ENCODE measurements at places on chromosomes 2 and 18.

DNA sequence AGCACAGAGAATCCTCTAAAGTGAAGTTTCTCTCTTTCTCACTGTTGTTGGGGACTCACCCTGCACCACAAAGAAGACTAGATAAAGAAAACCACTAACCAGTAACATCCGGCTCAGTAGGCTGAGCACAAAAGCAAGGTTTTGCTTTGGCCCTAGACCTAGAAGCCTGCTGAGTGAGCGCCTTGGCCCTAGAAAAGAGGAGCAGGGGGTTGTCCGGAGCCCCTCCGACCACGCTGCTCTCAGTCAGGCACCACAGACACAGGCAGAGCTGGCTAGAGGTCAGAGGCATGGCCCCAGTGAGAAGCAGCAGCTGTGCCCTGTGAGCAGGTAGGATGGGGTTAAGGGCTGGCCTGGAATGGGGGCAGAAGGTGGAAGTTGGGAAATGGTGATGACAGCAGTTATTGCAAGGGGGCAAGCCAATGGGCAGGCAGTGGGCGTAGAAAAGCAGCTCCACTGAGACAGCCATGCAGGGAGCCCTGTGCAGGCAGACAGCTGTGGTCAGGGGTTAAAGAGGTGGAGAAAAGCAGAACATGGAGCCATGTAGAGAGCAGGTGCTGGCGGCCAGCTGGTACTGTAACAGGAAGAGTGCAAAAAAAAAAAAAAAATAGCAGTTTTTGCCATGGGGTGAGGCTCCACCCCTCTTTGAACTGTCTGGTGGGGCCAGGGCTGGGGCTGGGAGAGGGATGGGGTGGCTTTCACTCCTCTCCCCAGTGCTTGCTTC is 36.9 kb upstream of the SLC14A1 start:
- no peak for DNase-seq

DNA sequence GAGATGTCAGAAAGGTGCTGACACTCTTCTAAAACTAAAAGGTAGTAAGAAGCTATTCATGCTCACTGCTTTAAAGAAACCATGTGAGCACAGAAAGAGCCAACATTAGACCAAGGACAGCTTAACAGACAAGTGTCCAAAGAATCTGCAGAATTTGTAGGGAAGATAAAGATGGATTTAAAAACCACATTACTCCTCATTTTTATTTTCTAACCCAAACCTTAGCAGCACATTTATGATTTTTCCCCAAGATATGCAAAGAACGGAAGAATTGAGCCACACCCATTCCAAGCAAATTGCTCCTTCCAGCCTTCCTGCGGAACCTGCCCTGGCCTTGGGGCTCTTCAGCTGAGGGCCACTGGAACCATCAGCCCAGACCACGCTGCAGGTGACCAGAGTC is 26.9 kb downstream of the MBP start:
- no peak for DNase-seq

GRCh38 chr2:158723181-158723838 is 71.8 kb upstream of the DAPL1 start:
- no peak for DNase-seq

GRCh38 chr2:195472501-195473234 is 184.4 kb upstream of the SLC39A10 start:
- no peak for DNase-seq

DNA sequence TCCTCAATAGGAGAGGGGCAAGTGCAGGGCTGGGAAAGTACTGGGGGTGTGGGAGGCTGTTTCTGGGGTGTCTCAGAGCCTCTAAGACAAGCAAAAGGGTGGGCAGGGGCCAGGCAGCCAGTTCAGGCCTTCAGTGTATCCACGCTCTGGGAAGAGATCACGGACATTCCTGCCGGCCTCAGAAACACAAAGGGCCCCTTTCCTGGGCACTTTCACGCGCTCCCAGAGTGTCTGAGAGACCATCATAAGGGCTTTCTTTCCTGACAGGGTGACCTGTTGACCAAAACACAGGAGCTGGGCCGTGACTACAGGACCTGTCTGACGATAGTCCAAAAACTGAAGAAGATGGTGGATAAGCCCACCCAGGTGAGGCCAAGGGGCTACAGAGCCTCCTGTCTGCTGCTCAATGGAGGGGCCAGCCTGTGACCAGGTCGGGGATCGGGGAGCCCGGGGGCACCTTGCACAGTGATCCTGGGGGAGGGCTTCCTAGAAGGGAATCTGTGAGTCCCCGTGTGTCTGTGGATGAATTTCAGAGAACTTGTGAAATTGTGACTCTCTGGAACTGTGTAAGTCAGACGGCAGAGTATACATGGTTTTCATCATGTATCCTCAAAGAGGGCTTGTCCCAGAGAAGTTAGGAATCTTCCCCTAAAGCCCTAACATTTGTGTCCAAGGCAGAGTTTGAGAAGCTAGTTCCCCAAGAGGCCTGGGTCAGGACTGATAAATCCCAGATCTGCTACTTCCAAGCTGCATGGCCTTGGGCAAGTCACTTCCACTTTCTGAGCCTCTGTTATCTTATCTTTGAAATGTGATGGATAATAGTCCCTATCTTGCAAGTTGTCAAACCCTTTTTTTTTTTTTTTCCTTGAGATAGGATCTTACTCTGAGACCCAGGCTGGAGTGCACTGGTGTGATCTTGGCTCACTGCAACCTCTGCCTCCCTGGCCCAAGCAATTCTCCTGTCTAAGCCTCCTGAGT is 1.8 kb downstream of the GNLY start:
- no peak for DNase-seq

GRCh38 chr2:170461889-170462288 is 253.2 kb upstream of the SP5 start:
- no peak for DNase-seq

DNA sequence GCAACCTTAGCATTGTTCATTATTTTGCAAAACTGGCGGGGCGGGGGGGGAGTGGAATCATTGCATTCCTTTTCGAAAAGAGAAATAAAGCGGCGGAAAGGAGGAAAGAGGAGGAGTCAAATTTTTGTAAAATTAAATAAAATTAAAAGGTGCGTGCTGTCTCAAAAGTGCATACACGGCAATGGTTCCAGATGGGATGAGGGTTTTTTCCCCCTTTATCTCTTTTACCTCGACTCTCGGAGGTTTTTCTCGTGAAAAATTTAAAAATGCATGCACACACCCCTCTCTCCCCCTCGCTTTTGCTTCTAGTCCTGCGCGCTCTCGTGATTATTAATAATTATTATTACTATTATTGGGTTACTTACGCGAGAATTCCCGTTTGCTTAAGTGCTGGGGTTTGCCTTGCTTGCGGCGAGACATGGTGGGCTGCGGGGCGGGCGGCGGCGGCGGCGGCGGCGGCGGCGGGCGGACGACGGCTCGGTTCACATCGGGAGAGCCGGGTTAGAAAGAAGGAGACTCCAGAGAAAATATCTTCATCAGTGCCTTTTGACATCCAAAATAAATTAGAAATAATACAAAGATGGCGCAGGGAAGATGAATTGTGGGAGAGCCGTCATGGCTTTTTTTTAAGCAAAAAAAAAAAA is 481 bp downstream of the BCL11A start:
- DNase-seq: no peak

DNA sequence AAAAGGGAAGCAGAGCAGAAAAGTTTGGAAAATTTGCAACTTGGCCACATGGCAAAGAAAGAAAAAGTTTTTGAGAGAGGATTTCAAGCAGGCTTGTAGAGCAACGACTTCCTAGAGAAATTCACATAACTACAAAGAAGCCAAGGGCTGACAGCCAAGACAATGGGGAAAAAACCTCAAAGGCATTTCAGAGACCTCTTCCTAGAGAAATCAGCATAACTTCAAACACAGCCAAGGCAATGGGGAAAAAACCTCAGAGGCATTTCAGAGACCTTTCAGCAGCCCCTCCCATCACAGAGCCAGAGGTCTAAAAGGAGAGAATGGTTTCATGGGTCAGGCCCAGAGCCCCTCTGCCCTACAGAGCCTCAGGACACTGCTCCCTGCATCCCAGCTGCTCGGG is 7.2 kb downstream of the ADI1 start:
- DNase-seq: no peak

DNA sequence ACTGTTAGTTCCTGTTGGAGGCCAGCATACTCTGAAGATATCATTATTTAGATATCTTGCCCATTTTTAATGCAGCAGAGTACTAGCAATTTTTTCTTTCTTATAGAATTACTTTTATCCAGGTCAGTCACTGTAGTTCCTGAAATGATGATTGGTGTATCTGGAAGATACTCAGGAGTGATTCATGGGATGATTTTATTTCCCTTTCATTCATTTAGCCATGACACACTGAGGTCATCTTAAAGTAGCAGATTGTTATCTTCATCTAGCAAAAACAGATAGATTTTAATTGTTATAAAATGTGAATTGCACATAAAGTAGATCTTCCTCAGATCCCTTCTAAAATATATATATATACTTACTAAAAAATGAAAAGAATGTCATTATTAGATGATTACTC is 109.1 kb downstream of the PIK3C3 start:
- peak; percentile 38 for DNase-seq

DNA sequence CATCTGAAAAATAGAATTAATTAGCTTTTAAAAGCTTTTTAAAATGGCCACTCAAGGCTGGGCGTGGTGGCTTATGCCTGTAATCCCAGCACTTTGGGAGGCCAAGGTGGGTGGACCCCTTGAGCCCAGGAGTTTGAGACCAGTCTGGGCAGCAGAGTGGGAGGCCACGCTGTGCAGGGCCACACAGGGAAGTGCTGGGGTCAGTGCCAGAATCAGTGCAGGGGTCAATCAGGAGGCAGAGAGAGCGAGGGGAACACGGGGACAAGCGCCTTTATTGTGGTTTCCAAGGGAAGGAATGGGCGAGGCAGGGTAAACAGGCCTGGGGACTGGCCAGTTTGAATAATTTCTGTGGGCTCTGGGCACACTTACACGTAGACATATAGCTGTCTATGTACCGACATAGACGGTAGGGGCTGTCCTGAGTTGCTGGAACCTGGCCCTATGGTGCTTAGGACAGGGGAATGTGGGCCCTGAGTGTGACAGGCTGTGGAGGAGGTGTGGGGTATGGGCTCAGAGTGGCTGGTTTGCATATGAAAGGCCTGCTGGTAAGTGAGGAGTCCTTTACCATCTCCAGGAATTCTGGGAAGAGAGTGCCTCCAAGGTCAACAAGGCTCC is 42.9 kb downstream of the DYSF start:
- DNase-seq: no peak

DNA sequence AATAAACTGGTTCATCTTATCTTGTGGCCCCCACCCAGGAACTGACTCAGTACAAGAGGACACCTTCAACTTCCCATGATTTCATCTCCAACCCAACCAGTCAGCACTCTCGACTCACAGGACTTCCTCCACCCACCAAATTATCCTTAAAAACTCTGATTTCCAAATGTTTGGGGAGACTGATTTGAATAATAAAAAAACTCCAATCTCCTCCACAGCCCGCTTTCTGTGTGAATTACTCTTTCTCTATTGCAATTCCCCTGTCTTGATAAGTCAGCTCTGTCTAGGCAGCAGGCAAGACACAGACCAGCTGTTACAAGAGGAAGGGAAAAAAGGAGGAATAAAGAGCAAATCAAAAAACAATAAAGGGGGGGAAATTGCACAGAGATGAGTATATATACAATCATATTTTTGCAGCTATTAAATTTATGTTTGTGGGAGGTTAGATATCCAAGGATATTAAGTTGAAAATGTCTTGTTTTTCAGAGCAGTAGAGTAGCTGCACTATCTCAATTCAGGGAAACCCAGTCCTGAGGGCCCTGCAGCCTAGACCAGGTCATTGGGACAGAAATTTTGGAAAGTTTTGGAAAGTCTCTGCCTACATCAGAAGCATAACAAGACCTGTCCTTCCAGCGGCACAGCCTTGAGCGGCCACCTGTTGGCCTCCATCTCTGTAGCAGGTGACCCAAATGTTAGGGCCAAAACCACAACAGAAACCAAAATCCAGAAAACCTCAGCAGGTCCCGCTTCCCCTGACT is 32.8 kb upstream of the SIGLEC15 start:
- no peak for DNase-seq

GRCh38 chr2:207533461-207534008 is 3.8 kb downstream of the CREB1 start:
- no peak for DNase-seq
